Neuronal stem cell (in vitro differentiated cells): ENCODE measurements at places on chromosomes 11 and 22.
A peak's percentile ranks its signal among the peaks of the same experiment; 100 is the strongest.

GRCh38 chr11:2186669-2187279 lies 15.2 kb upstream of the TH start:
- DNase-seq, result peak; percentile 54
- H3K27ac ChIP-seq, result no peak overlapping the region
- no peak overlapping the region for H3K4me3 ChIP-seq
- peaks cover 8% of the 10 kb centered on the region for H3K27me3 ChIP-seq
- H3K36me3 ChIP-seq, result no peaks in the 10 kb centered on the region

DNA sequence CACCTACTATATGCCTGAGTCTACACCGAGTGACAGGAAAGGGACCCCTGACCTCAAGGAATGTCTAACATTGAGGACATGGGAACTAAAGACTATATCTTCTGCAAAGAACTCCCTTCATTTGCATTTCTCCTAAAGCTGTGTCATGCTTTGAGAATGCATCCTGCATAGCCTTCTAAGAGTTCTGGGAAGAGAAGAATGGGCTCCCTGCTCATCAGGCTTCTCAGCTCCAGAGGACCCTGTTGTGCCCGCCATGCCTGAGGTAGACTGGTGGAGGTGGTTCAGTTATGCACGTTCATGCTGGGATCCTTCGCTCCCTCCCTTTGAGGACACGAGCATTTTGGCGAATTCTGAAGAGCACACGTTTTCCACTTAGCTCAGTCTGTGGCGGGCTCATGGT lies 63.3 kb downstream of the GRIK4 start:
- H3K36me3 ChIP-seq, result no peaks in the 10 kb centered on the region
- H3K4me3 ChIP-seq, result no peak overlapping the region
- H3K27me3 ChIP-seq, result no peaks in the 10 kb centered on the region
- DNase-seq, result no peak
- no peak overlapping the region for H3K27ac ChIP-seq

- H3K27me3 ChIP-seq, result no peaks in the 10 kb centered on the region
- no peaks in the 10 kb centered on the region for H3K36me3 ChIP-seq
- peaks cover 23% of the 10 kb centered on the region for H3K4me1 ChIP-seq
- H3K27ac ChIP-seq, result no peak overlapping the region
These were observed 1310.3 kb downstream of the BRD1 start for GRCh38 chr22:48517039-48518030.

- no peak overlapping the region for H3K4me3 ChIP-seq
- H3K27ac ChIP-seq, result no peak overlapping the region
- H3K27me3 ChIP-seq, result no peaks in the 10 kb centered on the region
- H3K4me1 ChIP-seq, result no peaks in the 10 kb centered on the region
- no peak for DNase-seq
These were observed 58.4 kb downstream of the DGCR2 start for GRCh38 chr22:19063581-19064353.

DNA sequence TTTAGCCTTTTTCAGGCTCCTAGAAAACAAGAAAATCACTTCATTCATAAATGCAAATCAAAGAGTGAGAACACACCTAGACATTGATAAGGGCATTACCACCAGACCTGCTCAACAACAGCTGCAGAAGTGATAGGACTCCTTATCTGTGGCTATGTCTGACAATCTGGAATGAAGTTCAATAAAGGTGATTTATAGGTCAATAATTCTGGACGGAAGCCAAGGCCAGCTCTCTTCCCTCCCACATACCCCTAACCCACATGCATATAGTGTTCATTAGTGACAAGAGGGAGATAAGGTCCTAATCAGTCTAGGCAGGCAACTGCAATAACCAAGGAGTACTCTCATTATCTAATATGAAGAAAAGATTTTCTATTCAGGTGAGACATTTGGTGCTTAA lies 111.3 kb downstream of the ETS1 start:
- no peak overlapping the region for H3K27ac ChIP-seq
- no peaks in the 10 kb centered on the region for H3K27me3 ChIP-seq
- H3K36me3 ChIP-seq, result no peaks in the 10 kb centered on the region
- DNase-seq, result no peak
- peaks cover 13% of the 10 kb centered on the region for H3K4me1 ChIP-seq

- H3K4me3 ChIP-seq, result no peak overlapping the region
- H3K27me3 ChIP-seq, result no peaks in the 10 kb centered on the region
- H3K4me1 ChIP-seq, result no peaks in the 10 kb centered on the region
- no peak for DNase-seq
These were observed 5.5 kb upstream of the DNAL4 start for GRCh38 chr22:38799265-38800002.

GRCh38 chr11:70317581-70318305 lies 47.3 kb downstream of the PPFIA1 start:
- DNase-seq, result no peak
- no peak overlapping the region for H3K4me3 ChIP-seq
- no peak overlapping the region for H3K27ac ChIP-seq
- H3K4me1 ChIP-seq, result peaks cover 12% of the 10 kb centered on the region
- H3K27me3 ChIP-seq, result no peaks in the 10 kb centered on the region

GRCh38 chr11:74543991-74544390 lies 48.4 kb upstream of the POLD3 start:
- no peak overlapping the region for H3K4me3 ChIP-seq
- no peaks in the 10 kb centered on the region for H3K27me3 ChIP-seq
- H3K36me3 ChIP-seq, result no peaks in the 10 kb centered on the region
- DNase-seq, result no peak
- H3K27ac ChIP-seq, result no peak overlapping the region

DNA sequence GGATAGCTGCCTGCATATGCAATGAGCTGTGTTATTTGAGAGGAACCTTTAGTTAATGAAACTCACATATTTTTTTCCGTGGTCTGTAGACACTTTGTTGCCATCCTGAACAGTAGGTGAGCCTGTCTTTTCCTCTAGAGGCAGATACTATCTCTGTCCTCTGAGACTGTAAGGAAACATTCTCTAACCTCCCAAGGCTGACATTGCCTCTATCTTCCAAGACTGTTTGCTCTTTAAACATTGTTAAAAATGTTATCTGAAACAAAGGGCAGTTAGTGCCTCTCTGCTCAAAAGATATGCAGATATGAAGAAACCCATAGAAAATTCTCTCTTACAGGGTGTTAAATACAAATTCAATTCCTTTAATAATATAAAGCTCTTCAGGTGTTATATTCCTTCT lies 963.8 kb upstream of the CNTN5 start:
- DNase-seq, result no peak
- no peak overlapping the region for H3K27ac ChIP-seq
- H3K4me1 ChIP-seq, result no peaks in the 10 kb centered on the region
- H3K36me3 ChIP-seq, result no peaks in the 10 kb centered on the region
- H3K27me3 ChIP-seq, result no peaks in the 10 kb centered on the region

DNA sequence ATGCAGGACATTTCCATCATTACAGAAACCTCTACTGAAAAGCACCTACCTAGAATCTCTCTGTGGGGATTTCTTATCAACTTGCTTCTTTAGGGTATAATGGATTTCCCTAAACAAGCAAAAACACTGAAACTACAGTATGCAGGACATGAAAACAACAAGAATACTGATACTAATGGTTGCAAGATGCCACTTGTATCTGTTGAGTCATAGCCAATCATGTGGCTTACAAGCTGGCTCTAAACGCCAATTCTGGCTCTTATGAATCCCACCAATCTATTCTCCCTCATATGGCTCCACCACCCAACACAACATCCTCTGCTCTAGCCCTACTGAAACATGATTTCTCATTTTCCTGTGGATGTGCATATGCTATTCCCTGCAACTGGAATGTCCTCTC lies 22.6 kb downstream of the TENM4 start:
- no peak for DNase-seq
- H3K27me3 ChIP-seq, result no peaks in the 10 kb centered on the region
- no peak overlapping the region for H3K27ac ChIP-seq
- no peak overlapping the region for H3K4me3 ChIP-seq
- H3K4me1 ChIP-seq, result peaks cover 5% of the 10 kb centered on the region

- no peaks in the 10 kb centered on the region for H3K27me3 ChIP-seq
- no peak for DNase-seq
- no peaks in the 10 kb centered on the region for H3K4me1 ChIP-seq
- no peak overlapping the region for H3K27ac ChIP-seq
These were observed 11.6 kb downstream of the MISFA start for GRCh38 chr11:18611196-18611595.

DNA sequence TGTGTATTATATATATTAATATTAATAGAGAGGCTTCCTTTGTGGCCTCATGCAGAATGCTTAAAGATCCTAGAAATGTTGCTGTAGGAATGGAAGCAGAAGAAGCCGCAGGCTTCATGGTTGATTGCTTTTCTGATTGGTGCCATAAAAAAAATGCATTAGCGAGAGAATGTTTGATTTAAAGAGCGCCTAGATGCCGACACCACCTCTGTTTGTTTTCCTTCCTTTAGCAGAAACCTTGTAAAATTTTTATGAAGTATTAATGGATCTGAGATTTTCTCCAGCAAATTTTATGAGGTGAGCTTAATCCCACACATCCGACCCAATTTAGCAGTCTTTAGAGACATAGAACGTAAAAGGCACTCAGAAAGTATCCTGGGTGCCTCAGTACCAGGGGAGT lies 587.5 kb downstream of the NTM start:
- H3K27me3 ChIP-seq, result no peaks in the 10 kb centered on the region
- no peak overlapping the region for H3K27ac ChIP-seq
- no peaks in the 10 kb centered on the region for H3K4me1 ChIP-seq
- H3K4me3 ChIP-seq, result no peak overlapping the region

DNA sequence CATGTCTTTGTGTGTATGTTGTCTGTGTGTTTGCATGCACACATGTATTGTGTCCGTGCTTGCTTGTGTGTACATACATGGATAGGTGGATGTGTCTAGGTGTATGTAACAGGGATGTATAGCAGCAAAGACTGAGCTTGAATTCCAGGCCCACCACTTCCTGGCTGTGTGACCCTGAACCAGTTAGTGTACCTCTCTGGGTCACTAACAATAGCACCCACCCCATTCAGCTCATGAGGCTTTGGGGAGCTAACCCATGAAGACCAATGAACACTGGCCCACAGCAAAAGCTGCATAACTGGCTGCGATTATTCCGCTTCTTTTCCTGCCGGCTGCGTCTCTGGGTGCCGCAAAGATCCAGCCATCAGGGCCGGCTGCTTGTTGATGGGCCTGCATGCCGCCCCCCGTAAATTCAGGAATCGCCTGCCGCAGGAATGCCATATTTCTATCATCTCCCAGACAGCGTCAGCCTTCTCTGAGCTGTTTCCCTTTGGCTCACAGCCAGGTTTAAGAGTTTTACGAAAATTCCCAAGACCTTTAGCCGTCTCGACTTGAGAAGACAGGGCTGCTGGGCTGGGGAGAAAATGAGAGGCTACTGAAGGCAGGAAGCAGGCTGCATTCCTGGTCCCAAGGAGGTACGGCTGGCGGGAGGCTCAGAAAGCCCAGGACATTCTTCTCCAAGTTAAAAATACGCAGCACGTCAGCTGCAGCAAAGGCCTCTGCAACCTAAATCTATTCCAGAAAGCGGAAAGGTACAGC lies 224.6 kb downstream of the MN1 start:
- H3K4me3 ChIP-seq, result peak overlapping the region; percentile 31
- no peaks in the 10 kb centered on the region for H3K36me3 ChIP-seq
- H3K27ac ChIP-seq, result no peak overlapping the region
- DNase-seq, result no peak
- no peaks in the 10 kb centered on the region for H3K27me3 ChIP-seq

DNA sequence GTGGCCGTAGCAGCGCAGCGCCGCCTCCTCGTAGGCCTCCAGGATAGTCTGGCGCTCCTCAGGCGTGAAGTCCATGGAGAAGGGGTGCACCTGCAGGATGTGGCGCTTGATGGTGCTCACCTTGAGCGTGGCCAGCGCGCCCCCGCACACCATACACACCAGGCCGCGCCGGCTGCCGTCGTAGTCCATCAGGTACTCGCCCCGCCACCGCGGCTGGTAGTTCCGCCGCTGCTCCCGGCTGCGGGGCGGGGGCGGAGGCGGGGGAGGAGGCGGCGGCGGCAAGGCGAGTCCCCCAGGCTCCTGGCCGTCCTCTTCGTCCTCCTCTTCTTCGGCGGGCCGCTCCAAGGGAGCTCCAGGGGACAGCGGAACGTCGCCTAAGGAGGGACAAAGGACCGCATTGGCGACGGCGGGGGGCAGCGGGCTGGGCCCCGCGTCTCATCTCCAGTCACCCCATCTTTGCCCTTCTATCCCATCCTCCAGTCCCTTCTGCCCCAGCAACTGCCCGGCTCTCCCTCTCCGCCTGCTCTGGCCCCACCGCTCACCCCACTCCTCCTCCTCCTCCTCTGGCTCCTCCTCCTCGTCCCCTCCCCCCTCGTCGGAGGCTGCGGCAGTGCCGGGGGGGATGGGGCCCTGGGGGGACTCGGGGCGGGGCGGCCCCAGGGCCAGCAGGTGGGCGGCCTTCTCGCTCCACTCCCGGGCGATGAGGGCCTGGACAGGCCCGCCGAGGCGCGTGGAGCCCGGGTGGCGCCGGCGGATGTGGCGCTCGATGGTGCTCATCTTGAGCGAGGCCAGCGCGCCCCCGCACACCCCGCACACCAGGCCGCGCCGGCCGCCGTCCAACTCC lies 4.9 kb downstream of the ZFTA start:
- peak; percentile 76 for DNase-seq
- no peaks in the 10 kb centered on the region for H3K27me3 ChIP-seq
- H3K4me1 ChIP-seq, result peaks cover 40% of the 10 kb centered on the region

- no peaks in the 10 kb centered on the region for H3K27me3 ChIP-seq
- peak; percentile 47 for DNase-seq
- no peak overlapping the region for H3K27ac ChIP-seq
- H3K4me1 ChIP-seq, result no peaks in the 10 kb centered on the region
- no peak overlapping the region for H3K4me3 ChIP-seq
These were observed 24.8 kb downstream of the APOL1 start for GRCh38 chr22:36277482-36278291.

DNA sequence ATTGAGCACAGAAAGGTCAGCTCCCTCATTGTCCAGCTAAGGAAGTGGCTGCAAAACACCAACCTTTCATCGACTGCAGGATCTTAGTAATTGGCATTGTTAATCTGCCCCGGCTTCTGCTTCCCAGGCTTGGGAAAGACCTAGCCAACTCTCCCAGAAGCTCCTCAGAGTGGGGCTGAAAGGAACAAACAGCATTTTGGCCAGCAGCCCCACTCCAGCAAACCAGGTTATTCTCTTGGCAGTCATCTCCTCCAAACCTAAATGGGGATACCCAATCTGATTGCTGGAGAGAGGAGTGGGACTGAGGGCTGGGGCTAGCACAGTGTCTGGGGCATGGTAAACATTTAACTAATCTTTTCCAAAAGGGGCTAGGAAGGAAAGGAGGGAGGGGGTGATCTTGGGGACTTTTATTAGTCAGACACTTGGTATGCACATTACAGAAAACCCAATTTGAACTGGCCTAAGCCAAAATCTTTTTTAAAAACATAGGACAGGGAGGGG lies 294.4 kb downstream of the MN1 start:
- H3K27me3 ChIP-seq, result no peaks in the 10 kb centered on the region
- no peak overlapping the region for H3K27ac ChIP-seq
- peaks cover 13% of the 10 kb centered on the region for H3K4me1 ChIP-seq
- no peak overlapping the region for H3K4me3 ChIP-seq

DNA sequence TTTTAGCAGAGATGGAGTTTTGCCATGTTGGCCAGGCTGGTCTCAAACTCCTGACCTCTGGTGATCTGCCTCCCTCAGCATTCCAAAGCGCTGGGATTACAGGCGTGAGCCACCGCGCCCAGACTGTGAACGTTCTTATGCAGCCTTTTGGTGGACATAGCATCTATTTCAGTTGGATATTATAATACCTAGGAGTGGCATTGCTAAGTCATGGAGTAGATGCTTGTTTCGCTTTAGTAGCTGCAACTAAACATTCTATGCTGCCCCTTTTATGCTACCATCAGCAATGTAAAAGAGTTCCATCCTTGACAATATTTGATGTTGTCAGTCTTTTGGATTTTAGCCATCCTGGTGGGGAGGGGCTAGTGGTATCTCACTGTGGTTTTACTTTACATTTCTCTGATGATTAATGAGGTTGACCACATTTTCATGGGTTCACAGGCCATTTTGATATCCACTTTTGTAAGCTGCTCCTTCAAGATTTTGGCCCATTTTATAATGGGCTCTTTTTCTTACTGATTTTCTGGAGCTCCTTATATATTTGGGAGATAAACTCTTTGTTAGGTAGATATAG lies 16.5 kb upstream of the APOBEC3A start:
- DNase-seq, result no peak
- H3K27me3 ChIP-seq, result no peaks in the 10 kb centered on the region
- no peak overlapping the region for H3K4me3 ChIP-seq
- H3K4me1 ChIP-seq, result peaks cover 5% of the 10 kb centered on the region
